H1 (cell line): ENCODE measurements at places on chromosomes 7 and 10.

- no peak for DNase-seq
Observed at GRCh38 chr10:3825244-3825643, 40.2 kb upstream of the KLF6 start.

- no peak for DNase-seq
Observed at GRCh38 chr7:47262881-47263280, 319.0 kb downstream of the TNS3 start.

GRCh38 chr7:81031243-81031642, 112.4 kb upstream of the SEMA3C start:
- DNase-seq = no peak

GRCh38 chr7:132872034-132872433, 209.9 kb downstream of the CHCHD3 start:
- no peak for DNase-seq

- DNase-seq = no peak
Observed at GRCh38 chr7:71633551-71634008, 501.6 kb downstream of the GALNT17 start.

DNA sequence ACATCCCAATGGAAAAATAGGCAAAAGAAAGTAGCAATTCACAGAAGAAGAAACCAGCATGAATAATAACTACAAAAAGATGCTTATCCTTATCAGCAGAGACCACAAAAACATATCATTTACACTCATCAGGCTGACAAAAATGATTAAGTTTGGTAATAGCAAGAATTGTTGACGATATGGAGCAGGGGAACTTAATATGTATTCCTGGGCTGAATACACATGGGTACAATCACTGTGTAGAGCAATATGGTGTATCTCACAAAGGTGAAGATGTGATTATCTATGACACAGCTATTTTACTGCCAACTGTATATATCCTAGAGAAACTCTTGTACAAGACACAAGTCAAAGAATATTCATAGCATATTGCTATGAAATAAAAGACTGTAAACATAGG, 141.8 kb upstream of the NOBOX start:
- DNase-seq = no peak

DNA sequence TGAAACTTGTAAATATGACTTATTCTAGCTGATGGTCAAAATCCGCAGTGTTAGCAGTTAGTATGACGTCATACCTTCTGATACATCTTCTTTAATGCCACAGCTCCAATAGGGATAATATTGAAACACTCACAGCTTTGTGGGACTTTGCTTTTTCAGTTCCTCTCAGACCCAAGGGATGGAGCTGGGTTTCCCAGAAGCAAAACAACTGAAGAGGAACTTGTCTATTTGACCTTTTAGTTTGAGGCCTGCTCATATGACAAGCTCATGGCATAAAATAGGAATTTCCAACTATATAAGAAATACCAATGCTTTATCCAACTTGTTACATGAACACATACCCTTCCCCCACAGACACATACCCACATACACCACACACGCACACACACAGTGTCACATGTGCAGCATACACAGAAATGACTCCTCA, 31.6 kb upstream of the C10orf67 start:
- no peak for DNase-seq

DNA sequence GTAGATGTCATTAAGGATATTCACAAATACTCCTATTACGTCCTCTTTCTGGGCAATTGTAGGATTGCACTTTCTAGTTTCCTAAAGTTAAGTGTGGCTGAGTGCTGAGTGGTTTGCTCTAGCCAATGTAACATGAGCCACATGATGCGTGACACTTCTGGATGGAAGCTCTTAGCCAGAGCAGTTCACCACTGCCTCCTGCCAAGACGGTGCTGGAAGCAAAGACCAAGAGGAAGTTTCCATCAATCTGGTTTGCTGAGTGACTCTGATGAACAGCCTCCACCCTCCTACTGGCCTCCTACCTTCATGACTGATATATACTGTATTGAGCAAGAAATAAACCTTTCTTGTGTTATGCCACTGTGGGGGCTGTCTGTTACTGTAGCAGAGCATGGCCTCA, 318.1 kb downstream of the KCNMA1 start:
- no peak for DNase-seq

- DNase-seq = no peak
Observed at GRCh38 chr7:85714043-85714578, 527.3 kb upstream of the SEMA3D start.

GRCh38 chr7:146591976-146592375, 475.4 kb downstream of the CNTNAP2 start:
- no peak for DNase-seq

DNA sequence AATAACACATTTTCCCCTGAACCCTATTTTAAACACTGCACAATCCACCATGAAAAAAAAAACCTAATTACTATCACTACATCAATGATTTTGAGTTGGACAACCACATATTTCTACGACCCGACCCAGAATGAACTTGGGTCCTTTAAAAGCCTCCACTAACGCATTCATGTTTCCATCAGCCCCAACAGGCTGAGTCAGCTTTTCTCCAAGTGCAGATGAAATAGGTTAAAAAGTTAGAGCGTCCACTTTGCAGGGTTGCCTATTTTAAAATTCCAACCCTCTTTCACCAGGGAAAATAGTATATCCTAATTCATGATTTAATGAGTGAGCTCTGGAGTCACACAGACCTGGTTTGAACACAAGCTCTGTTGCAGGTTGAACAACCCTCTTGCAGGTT, 501.0 kb upstream of the SORCS1 start:
- no peak for DNase-seq

DNA sequence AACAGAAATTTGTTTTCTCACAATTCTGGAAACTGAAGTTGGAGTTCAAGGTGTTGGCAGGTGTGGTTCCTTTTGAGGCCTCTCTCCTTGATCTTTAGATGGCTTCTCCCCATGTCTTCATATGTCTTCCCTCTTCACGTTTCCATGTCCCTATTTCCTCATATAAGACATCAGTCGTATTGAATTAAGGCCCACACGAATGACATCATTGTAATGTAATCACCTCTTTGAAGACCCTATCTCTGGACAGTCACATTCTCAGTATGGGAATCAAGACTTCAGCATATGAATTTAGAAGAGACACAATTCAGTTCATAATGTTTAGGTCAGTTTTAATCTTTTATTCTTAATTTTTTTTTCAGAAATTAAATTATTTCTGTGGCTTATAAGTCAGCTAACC, 19.8 kb downstream of the VTI1A start:
- no peak for DNase-seq

- no peak for DNase-seq
Observed at GRCh38 chr7:91165846-91166230, 98.4 kb upstream of the FZD1 start.

- DNase-seq = no peak
Observed at GRCh38 chr7:1532456-1533254, 2.2 kb downstream of the MAFK start.

DNA sequence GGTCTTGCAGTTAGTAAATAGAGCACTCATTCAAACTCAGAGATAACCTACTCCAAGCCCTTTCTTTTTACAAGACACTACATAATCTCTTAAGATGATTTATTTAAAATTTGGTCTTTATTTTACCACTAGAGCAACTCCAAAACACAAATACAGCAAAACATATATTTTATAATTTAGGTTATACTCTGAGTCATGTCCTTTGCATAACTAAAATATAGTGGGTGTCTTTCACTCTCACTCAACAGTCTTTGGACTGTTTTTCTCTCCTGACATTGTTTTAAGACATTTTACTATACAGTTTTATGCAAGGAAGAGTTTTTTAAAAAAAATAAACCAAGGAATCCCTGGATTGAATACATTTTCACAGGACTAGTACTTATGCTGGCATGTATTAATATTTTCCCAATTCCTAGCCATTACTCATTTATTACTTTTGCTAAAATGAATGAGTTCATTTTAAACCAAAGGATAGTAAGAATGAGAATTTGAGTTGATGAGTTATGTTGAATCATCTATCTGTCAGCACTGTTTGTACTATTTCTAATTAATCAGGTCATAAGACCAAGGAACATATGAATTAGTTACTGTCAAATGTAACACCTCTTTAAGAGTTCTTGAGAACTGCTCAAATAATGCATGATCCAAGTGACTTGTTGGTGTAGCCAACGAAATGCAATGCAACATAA, 303.1 kb upstream of the FZD1 start:
- no peak for DNase-seq

- DNase-seq = no peak
Observed at GRCh38 chr10:100501423-100501822, 18.2 kb downstream of the SEC31B start.

DNA sequence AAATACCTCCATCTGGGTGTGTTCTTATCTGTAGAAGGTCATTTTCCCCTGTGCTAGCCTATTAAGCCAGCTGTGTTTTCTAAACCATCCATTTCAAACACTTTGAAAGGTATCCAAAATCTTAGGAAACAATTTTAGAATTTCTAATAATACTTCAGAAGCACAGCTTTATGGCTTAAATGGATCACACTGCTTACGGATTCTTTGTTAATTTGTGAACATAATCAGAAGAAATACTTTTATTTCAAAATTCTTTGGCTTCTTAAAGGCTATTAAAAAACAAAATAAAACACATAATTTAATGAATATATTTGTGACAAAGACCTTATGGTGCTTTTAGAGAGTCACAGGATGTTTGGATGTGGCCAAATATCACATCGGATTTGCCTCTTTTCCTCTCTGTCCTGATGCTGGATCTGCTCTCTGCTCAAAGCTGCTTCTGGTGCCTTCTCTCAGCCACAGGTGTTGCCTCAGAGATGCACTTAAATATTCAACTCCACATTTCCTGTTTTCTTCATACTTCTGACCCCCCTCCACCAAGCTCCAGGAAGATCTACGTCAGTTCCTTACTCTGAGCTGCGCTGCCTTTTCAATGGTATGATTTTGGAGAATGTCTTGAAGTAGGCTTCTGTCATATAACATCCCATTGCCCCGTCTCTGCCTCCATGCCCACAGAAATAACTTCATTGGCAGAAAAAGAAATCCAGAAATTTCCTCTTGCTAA, 230.6 kb downstream of the MLLT10 start:
- DNase-seq = no peak

- no peak for DNase-seq
Observed at GRCh38 chr10:43260911-43261577, 5.8 kb downstream of the RASGEF1A start.

DNA sequence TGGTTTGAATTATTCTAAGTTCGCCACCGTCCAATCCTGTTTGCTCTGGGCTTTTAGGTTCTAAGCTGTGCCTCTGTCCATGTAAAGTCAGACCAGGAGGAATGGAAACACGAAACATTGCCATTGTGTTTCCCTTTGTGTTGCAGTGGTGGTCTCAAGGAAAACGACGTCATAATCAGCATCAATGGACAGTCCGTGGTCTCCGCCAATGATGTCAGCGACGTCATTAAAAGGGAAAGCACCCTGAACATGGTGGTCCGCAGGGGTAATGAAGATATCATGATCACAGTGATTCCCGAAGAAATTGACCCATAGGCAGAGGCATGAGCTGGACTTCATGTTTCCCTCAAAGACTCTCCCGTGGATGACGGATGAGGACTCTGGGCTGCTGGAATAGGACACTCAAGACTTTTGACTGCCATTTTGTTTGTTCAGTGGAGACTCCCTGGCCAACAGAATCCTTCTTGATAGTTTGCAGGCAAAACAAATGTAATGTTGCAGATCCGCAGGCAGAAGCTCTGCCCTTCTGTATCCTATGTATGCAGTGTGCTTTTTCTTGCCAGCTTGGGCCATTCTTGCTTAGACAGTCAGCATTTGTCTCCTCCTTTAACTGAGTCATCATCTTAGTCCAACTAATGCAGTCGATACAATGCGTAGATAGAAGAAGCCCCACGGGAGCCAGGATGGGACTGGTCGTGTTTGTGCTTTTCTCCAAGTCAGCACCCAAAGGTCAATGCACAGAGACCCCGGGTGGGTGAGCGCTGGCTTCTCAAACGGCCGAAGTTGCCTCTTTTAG, 46.3 kb upstream of the DMBT1 start:
- DNase-seq = no peak

DNA sequence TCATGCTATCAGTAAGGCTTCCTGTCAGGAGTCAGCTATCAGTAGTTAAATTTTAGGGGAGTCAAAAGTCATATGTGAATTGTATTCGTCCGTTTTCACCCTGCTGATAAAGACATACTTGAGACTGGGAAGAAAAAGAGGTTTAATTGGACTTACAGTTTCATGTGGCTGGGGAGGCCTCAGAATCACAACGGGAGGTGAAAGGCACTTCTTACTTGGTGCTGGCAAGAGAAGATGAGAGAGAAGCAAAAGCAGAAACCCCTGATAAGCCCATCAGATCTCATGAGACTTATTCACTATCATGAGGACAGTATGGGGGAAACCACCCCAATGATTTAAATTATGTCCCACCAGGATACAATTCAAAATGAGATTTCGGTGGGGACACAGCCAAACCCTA, 47.1 kb downstream of the KLF6 start:
- DNase-seq = no peak

GRCh38 chr10:122699796-122700455, at the start of gene C10orf120:
Gene C10orf120 (minus strand): TSS chr10:122699846. CDS start chr10:122699790, 56 bp downstream.
- DNase-seq = no peak
